ENCODE measurements at places on chromosomes 1 and 21.

DNA sequence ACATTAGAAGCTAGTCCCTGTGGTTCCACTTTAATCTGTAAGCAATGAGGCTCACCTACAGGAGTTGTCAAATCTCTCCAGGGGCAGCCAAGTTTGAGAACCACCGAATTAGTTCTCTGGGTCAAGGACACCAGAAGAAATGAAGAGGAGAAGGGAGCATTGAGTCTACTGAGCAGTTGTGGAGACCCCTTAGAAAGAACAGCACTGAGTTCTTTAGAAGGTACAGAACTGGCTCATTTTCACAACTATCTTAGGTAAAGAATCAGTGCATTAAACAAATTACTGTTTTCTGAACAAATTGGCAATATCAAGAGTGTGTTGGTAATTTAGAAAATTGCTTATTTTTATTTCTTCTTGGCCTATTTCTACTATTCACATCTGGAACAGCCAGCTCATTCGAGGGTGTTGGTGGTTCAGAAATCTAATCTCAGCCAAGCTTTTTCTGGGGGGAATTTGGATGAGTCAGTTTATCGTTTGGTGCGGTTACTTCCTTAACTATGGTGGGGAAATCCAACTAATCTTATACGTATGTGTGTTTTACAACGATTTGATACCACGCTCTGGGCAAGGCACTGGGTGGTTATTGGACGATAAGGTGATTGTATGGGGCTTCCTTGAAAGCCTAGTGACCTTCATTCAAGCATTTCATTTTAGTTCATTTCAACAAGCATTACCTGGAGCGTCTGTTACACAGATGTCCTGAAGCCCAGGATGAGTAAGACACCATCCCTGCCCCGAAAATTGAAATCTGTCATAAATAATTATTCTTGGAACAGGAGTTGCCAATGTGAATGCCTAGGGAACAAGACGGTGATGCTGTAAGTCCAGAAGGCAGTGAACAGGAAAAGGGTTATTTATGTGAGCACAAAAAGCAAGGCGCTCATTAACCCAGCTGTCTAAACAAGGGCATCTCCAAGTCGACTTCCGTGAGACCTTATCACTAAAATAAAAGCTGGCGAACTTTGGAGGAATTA, 52.0 kb upstream of the TMPRSS2 start:
- no peak for DNase-seq

DNA sequence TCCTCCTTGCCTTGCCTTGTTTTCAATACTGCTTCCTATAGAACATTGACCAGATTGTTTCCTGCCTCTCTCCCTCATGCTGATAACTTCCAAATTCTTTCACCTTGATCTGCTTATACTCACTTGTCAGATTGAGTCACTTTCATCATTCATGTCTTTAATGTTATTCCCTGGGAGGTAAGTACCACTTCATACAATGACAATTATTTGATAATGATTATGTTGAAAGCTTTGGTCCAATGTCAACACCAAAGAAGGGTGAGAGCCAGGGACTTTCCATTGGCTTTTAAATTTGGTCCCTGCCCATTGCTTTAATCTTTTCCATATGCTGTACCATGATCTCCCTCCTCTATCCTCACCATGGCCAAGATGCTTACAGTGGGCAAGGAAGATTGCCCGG, 137.4 kb downstream of the SYT2 start:
- no peak for DNase-seq

DNA sequence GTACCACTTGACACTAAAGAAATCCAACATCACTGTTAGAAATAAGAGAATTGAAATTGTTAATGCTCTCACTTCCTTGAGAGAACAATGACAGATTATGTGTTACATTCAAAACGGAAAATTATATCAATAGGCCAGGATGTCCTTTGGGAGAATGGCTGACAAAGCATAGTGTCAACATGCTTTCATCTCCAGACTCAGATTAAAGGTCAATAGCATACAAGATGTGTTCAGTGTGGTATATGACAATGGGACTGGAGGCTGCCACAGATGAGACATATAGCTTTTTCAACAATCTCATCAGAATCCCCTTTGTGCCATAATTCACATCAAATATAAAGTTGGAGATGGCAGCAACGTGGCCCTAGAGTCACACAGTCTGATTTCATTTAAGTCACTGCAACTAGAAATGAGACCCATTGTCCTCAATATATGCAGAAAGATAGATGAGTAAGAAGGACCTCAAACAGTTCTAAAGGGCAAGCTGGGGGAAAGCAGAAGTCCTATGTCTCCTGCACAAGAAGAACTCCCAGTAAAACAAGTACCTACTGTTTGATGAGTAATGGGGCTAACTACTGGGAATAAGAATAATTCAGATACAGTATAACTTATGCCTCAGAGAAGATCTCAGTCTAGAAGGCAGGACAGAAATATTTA, 327.9 kb downstream of the TTLL7 start:
- DNase-seq: no peak

DNA sequence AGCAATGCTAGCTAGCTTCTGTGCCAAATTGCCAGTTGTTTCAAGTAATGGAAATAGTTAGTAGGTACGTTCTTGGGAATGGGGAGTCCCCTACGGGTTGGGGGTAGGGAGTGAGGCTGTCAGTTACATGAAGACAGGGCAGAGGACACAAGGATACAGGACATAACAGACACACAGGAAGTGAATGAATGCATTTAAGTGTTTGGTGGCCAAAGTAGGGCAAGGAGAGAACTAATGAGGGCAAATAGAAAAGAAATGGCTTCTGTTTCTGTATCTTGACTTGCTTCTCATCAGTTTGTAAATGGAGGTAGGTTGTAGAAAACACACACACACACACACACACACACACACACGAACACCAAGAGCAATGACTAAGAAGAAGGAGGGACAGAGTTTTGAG, 142.2 kb downstream of the S1PR1 start:
- no peak for DNase-seq

DNA sequence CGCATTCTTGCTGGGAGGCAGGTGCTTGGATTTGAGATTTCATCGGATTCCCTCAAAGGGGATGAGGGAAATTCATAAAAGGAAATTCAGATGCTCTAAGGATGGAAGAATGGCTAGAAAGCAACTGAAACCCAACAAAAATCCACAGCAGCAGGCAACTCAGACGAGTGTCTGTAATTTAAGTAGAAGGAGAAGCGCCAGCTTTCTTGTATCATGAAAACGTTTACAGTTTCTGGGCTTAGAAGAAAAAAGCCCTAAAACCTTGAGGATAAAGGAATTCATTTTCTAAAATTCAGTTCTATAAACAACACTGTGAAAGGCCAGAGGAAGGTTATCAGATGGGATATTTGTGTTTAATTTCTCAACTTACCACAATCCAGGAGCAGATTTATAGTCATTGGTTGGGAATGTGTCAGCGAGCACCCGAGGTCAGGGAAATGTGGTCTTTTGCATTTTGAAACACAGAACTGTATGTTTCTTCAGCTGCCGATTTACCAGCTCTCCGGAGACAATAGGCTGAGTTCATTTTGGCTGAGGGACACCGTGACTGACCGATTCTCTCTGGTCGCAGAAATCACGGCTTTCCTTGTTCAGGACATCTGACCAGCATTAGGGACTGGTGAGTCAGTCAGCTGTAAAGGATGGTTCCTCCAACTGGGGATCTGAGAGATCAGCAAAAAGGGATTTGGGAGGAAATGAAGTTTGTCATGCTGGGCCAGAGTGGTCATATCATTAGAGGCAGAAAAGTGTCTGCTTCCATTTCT, 111.6 kb upstream of the ERRFI1 start:
- no peak for DNase-seq

DNA sequence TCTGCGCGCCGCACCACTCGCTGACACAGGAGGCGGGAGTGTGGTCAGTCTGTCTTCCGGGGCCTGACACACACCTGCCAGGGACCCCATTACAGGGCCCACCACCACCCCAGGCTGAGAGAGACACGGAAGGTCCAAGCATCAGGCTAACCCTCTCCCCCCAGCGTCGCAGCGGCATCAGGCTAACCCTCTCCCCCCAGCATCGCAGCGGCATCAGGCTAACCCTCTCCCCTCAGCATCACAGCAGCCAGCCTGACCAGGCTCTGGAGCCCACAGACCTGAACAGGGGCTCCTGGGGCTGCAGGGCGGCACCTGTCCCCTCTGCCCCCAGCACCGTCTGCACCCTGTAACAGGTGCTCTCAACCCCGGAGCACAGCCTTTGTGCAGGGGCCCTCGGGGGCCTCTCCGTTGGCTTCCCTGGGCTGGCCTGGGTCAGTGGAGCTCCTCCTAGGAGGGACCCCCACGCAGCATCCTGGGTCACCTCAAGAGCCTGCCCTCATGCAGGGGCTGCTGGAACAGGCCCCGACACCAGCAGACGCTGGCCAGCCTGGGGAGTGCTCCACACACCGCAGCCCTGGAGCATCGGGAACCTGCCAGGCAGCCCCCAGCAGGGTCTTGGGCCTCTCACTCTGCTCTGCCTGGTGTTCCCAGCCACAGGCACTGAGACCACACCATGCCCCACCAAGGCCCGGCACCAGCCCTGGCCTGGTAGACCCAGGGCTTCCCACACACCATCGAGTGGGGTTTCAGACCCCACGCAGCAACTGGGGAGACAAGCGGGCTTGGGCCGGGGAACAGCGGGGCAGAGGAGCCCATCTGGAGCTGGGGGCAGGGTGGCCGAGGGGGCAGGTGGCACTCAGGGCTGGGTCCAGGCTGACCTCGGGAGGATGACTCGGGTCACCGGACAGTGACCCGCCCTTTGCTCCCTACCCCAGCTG, 67.0 kb downstream of the MEGF6 start:
- DNase-seq: no peak

DNA sequence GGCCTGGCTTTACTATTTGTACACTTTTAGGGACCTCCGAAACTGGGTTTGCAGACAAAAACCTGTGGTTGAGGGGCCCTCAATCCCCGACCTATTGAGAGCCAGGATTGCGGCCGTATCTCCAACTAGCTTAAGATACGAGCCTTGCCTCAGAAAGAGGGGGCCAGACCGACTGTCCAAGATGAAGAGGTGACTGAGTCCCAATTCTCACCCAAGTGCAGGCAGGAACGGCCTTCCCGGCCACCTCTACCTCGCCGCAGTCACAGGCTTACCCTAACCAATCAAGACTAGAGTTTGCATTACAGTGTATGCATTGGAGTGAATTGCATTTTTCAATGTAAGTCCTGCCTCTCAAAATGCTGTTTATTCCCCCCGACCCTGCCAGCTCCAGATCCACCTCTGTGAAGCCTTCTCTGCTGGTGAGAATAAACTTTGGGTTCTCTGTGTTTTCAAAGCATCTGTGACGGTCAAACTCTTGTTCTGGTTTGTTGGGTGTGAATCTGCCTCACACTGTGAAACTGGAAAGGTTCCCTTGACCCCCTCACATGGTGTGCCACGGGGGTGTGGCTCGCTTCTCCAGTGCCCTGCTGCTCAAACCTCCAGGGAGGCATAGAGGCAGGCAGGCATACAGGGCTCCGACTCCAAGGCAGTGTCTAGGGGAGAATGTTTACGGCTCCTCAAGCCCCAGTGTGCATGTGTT, 62.2 kb upstream of the WLS start:
- DNase-seq: no peak

- DNase-seq: no peak
Observed at GRCh38 chr1:230332061-230332460, 94.1 kb downstream of the PGBD5 start.

GRCh38 chr1:214557952-214558735, 6.7 kb upstream of the PTPN14 start:
- DNase-seq: no peak

DNA sequence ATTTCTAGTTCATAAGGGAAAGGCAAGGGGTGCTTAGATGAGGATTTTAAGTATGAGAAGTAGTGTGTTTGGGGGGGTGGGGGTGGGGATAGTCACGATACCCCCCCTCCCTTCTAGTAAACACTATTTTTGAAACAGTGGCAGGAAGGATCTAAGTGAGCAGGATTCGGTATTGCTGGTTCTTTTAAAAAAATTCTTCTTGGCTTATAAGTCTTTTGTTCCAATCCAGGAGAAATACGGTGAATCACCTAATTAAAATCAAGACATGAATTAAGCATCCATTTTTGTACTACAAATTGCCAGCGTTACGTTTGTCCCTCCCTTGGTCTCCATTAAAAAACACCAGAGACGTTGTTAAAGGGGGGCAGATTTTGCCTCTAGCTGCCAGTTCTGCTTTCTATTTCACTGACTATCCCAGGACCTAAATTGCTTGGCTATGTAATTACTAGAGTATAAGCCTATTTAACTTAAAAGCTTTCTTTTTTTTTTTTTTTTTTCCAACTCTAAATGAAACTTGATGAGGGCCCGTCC, 911 bp downstream of the LMO4 start:
- DNase-seq: no peak

DNA sequence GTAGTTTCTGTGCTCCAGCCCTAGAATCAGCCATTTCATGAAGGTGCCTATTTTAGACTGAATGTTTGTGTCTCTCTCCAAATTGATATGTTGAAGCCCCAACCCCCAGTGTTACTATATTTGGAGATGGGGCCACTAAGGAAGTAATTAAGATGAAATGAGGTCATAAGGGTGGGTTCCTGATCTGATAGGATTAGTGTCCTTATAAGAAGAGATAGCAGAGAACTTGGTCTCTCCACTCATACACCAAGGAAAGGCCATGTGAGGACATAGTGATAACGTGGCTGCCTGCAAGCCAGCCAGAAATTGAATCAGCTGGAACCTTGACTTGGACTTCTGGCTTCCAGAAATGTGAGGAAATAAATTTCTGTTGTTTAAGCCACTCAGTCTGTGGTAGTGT, 12.3 kb downstream of the RAVER2 start:
- DNase-seq: no peak

DNA sequence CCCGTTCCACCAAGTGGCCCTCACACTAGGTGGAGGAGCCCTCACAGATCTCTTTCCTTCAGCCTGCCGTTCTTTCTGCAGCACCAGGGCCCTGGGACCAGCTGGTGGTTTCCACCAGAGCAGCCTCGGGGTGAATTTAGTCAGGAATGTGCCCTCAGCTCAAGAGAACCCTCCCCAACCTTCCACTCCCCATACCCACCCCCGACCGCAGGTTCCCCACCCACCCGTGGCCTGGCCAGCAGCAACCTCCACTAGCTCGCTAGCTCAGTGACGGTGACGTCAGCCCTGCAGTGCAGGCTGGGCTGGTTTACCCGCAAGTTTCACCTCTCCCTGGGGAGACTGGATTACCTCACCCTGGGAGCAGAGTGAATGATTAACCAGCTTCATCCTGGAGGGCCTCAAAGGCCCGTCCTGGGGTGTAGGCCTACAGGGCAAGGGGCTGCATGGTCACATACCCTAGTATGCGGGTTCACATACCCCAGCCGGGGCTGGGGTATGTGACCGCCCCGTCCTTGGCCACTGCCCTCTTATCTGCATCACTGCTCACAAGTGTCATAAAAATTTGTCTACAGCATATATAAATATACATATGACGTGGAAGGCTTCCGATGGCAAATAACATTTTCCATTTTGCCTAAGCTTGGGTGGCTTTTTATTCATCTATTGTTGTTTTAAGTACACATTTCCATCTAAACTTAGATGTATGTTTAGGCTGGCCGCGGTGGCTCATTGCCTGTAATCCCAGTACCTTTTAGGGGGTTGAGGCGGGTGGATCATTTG, 24.5 kb downstream of the ELF3 start:
- DNase-seq: peak; percentile 73

- DNase-seq: no peak
Observed at GRCh38 chr1:202047977-202048376, 37.6 kb downstream of the ELF3 start.

- no peak for DNase-seq
Observed at GRCh38 chr1:159977364-159978106, 23.5 kb upstream of the SLAMF9 start.

GRCh38 chr1:215475796-215476481, 91.2 kb upstream of the KCTD3 start:
- DNase-seq: no peak

- no peak for DNase-seq
Observed at GRCh38 chr1:110111081-110111480, 1.2 kb upstream of the UBL4B start.

- DNase-seq: no peak
Observed at GRCh38 chr1:152049291-152050083, 12.7 kb upstream of the S100A11 start.

All from D721Med (cell line).